Esophagus muscularis mucosa (tissue), 4 donors: ENCODE measurements at places on chromosomes 5 and 9. TPM values are rescaled to one million over a fixed set of nuclear protein-coding genes. Genes with fewer than 3 reads are reported as not detected.

ZNF454 gene
- total RNA-seq = 4.7 TPM

LECT2 gene
- total RNA-seq = not detected

- H3K27me3 ChIP-seq = no peaks in the 10 kb centered on the region
- no peaks in the 10 kb centered on the region for H3K4me1 ChIP-seq
- H3K4me3 ChIP-seq = no peak overlapping the region
- H3K27ac ChIP-seq = no peak overlapping the region
- no peaks in the 10 kb centered on the region for H3K36me3 ChIP-seq
Observed at GRCh38 chr5:148746826-148747535, 79.4 kb upstream of the ADRB2 start.

CSNK1A1 gene
- 332 TPM for total RNA-seq

DNA sequence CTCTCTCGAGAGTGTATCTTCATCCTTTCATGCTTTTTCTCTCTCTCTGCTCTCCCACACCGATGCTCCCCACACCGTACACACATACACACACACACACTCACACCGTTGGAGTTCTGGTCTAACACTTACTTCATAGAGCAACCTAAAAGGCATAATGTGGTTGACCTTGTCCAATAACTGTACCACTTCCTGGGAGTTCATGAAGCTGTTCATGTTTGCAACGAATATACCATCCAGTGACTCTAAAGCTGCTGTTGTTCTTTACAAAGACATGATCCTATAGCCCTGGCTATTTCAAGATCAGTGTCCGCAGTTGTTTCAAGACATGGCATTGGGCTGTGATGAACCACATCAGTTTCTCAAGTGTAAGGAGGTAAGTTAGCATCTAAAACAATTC lies 10.0 kb downstream of the MEF2C start:
- H3K27me3 ChIP-seq = no peaks in the 10 kb centered on the region
- no peak for DNase-seq
- no peak overlapping the region for H3K4me3 ChIP-seq
- H3K36me3 ChIP-seq = no peaks in the 10 kb centered on the region
- peaks cover 31% of the 10 kb centered on the region for H3K4me1 ChIP-seq
- H3K27ac ChIP-seq = no peak overlapping the region

DNA sequence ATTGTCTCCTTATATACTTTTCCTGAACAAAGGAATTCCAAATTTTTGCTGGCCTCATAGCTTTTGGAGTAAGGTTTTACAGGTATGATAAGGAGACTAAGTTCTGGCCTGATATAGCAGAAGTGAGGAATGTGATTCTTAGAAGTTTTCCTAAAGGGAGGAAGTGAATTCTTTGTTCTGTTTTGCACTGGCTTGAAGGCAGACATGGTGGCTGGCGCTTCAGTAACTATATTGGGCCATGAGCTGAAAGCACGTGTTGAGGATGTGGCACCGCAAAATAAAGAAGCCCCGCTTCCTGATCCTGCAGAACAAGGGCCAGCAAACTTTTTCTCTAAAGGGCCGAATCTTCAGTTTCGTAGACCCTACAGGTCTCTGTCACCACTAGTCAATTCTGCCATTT lies 224.2 kb downstream of the SNX18 start:
- H3K27ac ChIP-seq = no peak overlapping the region
- no peak overlapping the region for H3K4me3 ChIP-seq
- H3K4me1 ChIP-seq = peaks cover 21% of the 10 kb centered on the region
- no peaks in the 10 kb centered on the region for H3K36me3 ChIP-seq
- no peaks in the 10 kb centered on the region for H3K27me3 ChIP-seq

- H3K27me3 ChIP-seq = no peaks in the 10 kb centered on the region
- H3K4me3 ChIP-seq = no peak overlapping the region
- no peaks in the 10 kb centered on the region for H3K36me3 ChIP-seq
- no peak for DNase-seq
Observed at GRCh38 chr5:76099286-76099702, 16.1 kb downstream of the SV2C start.

DNA sequence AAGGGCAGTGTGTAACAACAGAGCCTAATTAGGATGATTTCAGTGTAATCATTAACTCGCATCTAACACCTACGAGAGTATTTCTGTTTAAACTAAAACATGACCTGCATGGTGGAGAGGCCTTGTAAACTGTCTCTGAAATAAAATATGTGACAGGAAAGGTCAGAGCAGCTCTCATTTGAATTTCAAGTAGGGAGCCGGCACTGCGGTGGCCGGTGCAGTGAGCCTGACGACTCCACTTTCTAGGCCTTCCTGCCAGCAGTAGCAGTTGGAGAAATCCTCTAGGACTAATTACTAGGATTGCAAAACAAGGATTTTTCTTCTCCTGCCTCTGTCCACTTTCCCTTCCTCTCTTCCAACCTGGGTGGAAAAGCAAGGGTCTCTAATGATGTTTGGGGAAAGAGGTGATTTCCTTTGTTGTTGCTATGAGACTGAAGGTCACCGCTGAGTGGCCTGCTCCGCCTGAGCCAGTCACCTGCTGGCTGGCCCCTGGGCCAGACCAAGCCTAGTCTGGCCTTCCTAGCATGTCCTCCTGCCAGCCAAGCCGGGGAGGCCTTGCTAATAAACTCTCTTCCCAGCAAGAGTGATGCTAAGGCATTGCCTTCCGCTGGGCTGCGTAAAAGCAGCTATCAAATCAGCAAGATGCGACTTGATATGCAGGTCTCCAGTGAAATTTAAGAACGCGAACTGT lies 245.7 kb downstream of the PSAT1 start:
- H3K27me3 ChIP-seq = no peaks in the 10 kb centered on the region
- H3K27ac ChIP-seq = no peak overlapping the region
- no peak for DNase-seq

PROB1 gene
- 5.1 TPM for total RNA-seq

- no peaks in the 10 kb centered on the region for H3K36me3 ChIP-seq
- peaks cover 11% of the 10 kb centered on the region for H3K4me1 ChIP-seq
- no peaks in the 10 kb centered on the region for H3K27me3 ChIP-seq
- no peak overlapping the region for H3K4me3 ChIP-seq
- H3K27ac ChIP-seq = no peak overlapping the region
Observed at GRCh38 chr9:107138261-107138992, 144.7 kb upstream of the RAD23B start.

NUTM2G gene
- total RNA-seq = not detected

- H3K36me3 ChIP-seq = peaks cover 5% of the 10 kb centered on the region
- H3K4me1 ChIP-seq = peaks cover 14% of the 10 kb centered on the region
- H3K27ac ChIP-seq = peak overlapping the region; percentile 12
- no peaks in the 10 kb centered on the region for H3K27me3 ChIP-seq
Observed at GRCh38 chr5:112227911-112228631, 191.0 kb downstream of the EPB41L4A start.

GRCh38 chr9:130348341-130348740 lies 82.8 kb downstream of the HMCN2 start:
- no peak for DNase-seq
- no peaks in the 10 kb centered on the region for H3K36me3 ChIP-seq
- H3K4me3 ChIP-seq = no peak overlapping the region
- H3K4me1 ChIP-seq = peaks cover 6% of the 10 kb centered on the region
- H3K27me3 ChIP-seq = no peaks in the 10 kb centered on the region
- H3K27ac ChIP-seq = no peak overlapping the region

LCN15 gene
- not detected for total RNA-seq

DNA sequence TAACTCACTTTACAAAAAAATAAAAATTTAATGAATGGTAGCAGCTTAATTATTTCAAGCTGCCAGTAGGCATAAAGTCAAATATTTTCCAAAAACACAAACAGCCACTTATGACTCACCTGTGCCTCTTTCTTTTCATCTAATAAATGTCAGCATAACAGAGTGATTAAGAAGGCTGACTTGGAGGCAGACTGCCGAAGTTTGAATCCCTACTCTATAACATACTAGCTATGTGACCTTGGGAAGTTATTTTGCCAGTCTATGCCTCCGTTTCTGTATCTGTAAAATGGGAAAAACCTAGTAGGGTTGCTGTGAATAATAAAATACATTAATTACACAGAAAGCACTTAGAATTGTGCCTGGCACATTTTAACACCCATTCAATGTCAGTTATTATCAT lies 33.8 kb downstream of the FANCC start:
- H3K36me3 ChIP-seq = no peaks in the 10 kb centered on the region
- no peak for DNase-seq
- no peak overlapping the region for H3K4me3 ChIP-seq
- no peaks in the 10 kb centered on the region for H3K27me3 ChIP-seq
- peaks cover 10% of the 10 kb centered on the region for H3K4me1 ChIP-seq
- peak overlapping the region; percentile 23 for H3K27ac ChIP-seq

ITK gene
- 2.1 TPM for total RNA-seq

DNA sequence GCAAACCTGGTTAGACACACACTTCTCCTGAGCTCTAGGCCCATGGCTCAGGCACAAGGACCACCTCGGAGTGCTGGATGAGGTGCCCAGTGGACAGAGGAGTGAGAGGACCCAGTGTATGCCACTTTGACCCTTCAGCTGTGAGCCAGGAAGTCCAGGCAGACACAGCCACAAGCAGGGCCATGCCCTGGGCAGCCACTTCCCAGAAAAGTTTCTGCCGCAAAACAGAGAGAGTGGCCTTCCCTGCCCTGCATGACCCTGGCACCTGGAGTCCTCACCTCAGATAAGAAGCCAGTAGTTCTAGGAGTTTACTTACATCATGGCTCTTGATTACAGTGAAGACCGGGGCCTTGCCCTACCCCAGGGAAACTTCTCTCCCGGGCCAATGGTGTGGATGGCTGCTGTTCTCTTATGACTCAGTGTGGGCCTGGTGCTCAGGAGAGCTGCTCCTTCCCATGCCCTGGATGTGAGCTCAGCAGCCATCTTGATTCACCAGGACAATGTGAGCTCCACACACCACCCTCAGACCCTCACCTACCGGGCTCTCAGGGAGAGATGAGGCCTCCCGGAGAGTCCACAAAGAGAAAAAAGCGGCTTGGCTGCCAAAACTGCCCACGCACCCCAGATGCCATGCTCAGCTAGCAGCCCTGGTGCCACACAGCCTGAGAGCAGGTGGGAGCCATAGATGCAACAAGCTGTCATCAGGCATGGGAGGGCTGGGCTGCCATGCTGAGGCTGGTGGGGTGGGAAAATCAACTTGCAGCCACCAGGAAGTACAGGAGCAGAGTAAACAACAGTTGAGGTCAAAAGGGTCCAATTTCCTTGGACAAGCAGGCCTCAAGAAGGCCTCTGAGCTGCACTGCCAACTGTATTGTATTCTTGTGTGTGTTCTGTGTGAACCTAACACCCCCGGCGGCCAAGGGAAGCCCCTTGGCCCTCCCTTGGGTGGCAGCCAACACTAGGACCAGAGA lies 11.7 kb upstream of the IRF1 start:
- H3K36me3 ChIP-seq = no peaks in the 10 kb centered on the region
- peaks cover 28% of the 10 kb centered on the region for H3K4me1 ChIP-seq
- no peak overlapping the region for H3K4me3 ChIP-seq
- H3K27me3 ChIP-seq = no peaks in the 10 kb centered on the region
- no peak overlapping the region for H3K27ac ChIP-seq

DND1 gene
- total RNA-seq = 0.46 TPM

DNA sequence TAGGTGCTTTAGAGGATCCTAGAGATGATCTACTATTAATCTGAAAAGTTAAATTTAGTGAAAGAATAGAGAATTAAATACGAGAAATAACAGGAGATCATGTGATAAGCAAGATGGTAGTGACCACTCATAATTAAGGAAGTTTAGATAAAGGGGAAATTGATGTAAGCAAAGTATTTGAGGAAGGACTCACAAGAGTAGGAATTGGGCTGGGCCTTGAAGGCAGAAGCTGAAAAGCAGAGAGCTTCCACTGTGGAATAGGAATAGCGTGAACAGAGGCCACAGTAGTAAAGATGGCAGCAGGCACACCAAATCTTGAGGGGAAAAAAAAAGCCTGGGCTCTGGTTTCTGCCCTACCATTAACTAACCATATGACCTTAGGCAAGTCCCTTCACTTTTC lies 38.0 kb downstream of the KIF24 start:
- no peak for DNase-seq
- H3K4me3 ChIP-seq = no peak overlapping the region
- no peaks in the 10 kb centered on the region for H3K4me1 ChIP-seq
- H3K36me3 ChIP-seq = no peaks in the 10 kb centered on the region

DNA sequence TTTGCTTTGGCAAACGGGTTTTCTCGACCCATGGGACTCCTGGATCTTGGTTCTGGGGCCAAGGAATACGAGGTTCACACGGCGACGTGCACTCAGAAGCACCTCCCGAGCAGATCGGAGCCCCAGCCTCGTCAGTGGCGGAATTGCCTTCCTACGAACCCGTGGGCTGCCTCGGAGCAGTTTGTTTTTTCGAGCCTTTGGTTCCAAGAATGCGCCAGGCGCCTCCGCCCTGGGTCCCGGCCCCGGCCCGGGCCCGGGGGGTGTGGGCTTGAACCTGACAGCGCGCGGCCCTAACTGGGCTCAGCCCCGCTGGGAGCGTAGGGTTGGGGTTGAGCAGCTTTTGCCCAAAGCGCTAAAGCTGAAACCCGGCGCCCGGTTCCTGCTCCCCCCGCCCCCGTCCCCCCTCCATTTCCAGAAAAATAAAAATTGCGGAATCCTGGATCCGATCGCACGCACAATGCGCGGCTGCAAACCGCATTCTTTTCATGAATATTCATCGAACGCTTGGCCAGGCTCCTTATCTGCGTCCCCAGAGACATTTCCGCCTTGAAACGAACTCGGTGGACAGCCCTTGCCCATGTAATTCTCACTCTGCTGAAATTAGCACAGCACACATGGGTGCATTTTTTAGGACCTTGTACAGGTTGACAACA lies 1.0 kb downstream of the BASP1 start:
- H3K27me3 ChIP-seq = peaks cover 30% of the 10 kb centered on the region
- no peak for DNase-seq
- no peaks in the 10 kb centered on the region for H3K36me3 ChIP-seq
- H3K27ac ChIP-seq = no peak overlapping the region

PHYHD1 gene
- 11.9 TPM for total RNA-seq

DNA sequence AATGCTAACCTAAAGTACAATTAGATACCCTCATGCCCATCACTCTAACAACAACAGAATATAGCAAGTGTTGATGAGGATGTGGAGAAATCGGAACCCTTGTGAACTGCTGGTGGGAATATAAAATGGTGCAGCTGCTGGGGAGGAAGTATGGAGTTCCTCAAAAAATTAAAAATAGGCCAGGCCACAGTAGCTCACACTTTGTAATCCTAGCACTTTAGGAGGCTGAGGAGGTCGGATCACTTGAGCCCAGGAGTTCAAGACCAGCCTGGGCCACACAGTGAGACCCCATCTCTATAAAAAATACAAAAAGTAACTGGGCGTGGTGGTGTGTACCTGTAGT lies 18.0 kb upstream of the MRNIP start:
- DNase-seq = no peak
- no peaks in the 10 kb centered on the region for H3K27me3 ChIP-seq
- H3K4me3 ChIP-seq = no peak overlapping the region
- no peaks in the 10 kb centered on the region for H3K4me1 ChIP-seq
- H3K27ac ChIP-seq = no peak overlapping the region
